Activated T-cell treated with anti-CD3 and anti-CD28 coated beads for 1 hour (primary cell): ENCODE measurements at places on chromosomes 2 and 18.

- no peak for DNase-seq
Measured at GRCh38 chr2:121211251-121211650, 73.8 kb downstream of the TFCP2L1 start.

GRCh38 chr2:171141320-171141719, 19.4 kb downstream of the TLK1 start:
- DNase-seq = no peak

DNA sequence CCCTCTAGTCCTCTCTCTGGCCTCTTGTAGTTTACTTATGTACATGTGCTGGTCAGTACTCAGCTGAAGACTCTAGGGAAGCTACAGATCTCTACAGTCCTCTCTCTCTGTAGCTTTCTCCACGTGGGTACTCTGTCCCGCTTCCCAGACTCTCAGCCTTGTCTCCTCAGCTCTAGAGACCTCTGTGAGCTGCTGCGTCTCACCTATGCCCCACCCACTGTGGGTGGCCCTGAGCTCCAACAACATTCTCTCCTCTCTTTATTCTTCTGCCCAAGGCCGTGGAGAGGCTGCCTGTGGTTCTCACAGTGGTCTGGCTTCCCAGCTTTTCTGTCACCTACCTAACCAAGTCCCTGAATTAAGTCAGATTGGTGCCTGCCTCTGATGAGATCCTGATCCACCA, 33.4 kb downstream of the MFSD6 start:
- DNase-seq = no peak

GRCh38 chr2:19933351-19933981, 31.7 kb upstream of the TTC32 start:
- DNase-seq = no peak

GRCh38 chr2:205461678-205462665, 220.3 kb upstream of the NRP2 start:
- DNase-seq = no peak

DNA sequence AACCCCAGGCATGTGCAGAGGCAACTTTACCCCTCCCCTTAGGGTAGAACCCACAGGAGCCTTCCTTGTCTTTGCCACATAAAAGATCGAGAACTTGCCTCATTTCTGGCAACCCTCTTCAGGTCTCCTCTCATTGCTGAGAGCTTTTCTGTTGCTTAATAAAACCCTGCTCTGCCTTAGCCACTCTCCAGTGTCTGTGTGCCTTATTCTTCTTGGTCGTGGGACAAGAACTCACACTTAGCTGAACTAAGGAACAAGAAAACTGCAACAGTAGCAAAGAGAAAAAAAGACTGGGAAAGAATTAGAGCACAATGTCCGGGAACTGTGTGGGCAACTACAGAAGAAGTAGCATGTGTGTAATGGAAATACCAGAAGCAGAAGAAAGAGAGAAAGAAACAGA, 56.2 kb upstream of the SMIM21 start:
- DNase-seq = no peak

DNA sequence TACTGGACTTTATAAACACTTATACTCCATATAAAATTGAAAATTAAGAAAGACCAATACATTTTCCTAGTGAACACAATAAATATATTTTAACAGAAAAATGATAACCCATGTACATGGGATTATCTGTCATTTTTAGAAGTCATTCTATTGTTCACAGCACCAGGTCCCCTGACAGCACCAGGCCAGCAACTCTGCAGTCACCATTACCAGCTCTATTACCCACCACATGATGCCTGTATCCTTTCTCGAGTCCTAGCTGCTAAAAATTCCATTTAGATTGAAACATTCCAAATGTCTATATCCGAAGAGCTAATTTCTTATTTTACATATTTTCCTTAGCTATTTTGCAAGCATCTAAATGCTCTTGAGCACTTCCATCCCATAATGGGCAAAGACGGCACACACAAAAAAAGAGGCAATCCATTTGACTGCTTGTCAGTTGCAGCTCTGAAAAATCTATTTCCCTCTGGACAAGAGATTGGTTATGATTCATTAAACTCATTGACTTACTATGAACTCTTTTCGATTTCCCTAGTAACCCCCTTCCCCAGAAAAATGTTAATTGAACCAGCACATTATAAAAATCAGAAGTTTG, 336.9 kb downstream of the RIT2 start:
- DNase-seq = no peak

DNA sequence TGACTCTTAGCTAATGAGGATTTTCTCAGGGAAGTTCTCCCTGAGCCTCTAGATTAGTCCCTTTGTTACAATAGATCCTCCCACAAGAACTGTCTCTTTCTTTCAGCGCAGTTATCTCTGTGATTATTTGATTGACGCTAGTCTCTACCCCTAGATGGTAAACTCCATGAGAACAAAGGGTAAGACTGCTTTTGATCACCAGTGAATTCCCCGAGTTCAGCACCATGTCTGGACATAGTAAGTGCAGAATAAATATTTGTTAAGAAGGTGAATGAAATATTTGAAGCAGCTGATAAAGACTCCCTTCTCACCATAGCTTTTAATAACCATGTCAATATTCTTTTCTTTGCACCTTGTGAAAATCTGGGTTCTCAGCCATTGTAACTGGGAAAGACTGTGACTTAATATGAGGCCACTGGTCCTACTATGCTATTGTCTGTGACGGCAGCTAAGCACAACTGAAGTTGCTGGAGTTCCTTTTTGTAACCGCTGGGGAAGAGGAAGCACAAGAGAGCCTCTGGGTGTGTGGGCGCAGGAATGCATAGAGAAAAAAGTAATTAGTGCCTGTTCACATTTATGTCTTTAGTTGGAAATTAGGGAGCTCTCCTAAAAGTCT, 214.7 kb downstream of the TGIF1 start:
- DNase-seq = no peak

- no peak for DNase-seq
Measured at GRCh38 chr2:182014284-182014683, 28.6 kb downstream of the PPP1R1C start.

DNA sequence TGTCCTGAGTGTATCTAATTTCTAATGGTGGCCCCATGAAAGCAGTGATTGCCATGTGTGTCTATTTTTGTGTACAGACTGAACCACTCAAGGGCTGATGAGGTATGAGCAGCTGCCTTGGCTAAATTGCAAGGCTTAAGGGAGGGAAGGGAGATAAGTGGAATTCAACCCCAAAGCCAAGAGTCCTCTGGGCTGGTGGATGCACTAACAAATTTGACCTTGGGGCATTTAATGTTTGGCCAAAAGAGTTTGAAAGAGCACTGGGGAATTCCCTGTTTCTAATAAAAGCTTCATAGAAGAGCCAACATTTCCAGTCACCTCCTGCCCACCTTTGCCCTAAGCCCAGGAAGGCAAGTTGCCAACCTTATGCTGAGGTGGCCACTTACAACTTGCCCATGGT, 172.1 kb downstream of the SETBP1 start:
- DNase-seq = no peak

GRCh38 chr2:240856151-240856980, 12.3 kb upstream of the AGXT start:
- DNase-seq = no peak

- DNase-seq = no peak
Measured at GRCh38 chr2:235144291-235144690, 192.5 kb downstream of the SH3BP4 start.

- DNase-seq = no peak
Measured at GRCh38 chr2:241019441-241020139, 21.2 kb downstream of the SNED1 start.

- DNase-seq = no peak
Measured at GRCh38 chr2:47238638-47239037, 83.5 kb upstream of the STPG4 start.

DNA sequence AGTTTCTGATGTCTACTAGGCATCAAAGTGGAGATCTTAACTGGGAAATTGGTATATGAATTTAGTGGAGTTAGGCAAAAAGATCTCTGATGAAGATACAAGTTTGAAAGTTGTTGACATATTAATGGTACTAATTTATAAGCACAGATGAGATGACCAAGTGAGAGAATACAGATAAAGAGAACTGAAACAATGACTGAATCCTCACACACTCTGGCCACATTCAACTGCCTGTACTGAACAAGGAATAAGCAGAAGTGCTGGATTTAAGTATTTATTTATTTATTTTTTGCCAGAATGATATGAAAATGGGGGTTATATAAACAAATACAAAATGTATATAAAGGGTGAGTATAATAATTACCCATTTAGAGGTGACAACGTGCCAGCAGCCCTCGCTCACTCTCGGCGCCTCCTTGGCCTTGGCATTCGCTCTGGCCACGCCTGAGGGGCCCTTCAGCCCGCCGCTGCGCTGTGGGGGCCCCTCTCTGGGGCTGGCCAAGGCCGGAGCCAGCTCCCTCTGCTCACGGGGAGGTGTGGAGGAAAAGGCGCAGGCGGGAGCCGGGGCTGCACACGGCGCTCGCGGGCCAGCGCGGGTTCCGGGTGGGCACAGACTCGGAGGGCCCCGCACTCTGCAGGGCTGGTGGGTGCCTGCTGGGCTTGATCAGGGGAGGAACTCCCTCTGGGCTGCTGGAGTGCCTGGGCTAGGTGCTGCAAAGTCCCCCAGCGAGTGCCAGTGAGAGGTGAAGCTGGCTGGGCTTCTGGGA, 1363.9 kb upstream of the CRIM1 start:
- DNase-seq = no peak

DNA sequence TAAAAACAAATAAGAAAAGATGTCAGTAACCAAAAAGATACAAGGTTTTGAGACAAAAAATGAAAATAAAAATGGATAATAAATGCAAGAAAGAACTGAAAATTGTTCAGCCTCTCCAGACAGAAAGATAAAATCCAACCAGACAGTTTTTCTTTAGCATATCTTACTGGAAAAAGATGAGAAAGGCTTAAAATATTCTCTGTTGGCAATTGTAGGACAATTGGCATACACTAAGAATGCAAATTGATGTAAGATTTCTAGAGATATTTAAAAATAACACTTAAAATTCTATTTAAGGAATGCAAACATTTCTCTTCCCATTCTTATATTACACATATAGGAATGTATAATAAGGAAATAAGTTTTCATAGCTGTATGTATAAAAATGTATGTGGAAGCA, 590.6 kb downstream of the DSC3 start:
- DNase-seq = no peak

DNA sequence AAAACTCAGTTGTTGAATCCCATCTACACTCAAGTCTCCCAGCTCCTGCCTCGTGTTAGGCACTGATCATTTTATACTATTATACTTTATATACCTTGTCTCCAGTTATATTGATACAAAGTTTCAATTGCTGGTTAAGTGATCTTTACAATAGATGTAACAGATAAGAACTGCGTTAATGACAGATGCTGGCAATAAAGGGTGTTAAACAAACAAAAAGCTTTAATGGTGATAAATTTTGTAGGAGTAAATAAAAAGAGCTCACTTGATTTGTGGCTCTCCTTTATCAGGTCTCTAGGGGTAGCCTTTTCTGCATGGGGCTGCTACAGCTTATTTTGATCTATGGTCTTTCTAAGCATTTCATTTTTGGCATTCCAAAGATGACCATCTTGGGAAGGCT, 106.9 kb upstream of the GAREM1 start:
- DNase-seq = no peak

DNA sequence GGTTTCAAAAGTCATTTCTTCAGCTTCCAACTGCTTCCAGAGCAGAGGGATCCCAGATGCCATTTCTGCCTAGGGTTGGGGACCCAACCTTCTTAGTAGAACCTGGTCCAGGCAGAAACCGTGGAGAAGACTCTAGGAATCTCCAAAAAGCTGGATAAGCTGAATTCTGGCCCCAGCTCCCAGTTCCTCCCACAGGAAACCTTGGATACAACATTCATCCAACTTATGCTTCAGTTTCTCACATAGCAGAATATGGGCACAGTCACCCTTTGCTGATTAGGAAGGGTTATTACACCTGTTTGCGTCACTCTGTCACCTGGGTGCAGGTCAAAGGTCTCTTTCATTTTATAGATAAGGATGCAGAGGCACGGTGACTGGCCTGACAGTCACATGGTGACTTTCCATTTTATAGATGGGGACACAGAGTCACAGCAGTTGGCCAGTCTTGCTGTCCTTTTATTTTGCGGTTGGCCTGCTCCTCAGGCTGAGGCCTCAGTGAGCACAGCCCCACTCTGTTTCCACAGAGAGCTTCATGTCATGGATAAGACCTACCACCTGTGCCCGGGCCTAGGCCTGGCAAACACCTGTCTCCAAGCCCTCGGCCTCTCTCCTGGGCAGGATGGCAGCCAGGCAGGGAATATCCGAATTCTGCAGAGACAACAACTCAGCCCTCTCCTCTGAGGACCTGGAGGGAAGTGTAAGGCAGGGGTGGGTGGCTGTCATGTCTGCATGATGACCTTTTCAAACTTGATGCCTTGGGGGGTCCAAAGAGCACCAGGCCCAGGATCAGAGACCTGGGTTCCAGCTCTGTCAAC, 148.8 kb downstream of the SMAD7 start:
- no peak for DNase-seq

DNA sequence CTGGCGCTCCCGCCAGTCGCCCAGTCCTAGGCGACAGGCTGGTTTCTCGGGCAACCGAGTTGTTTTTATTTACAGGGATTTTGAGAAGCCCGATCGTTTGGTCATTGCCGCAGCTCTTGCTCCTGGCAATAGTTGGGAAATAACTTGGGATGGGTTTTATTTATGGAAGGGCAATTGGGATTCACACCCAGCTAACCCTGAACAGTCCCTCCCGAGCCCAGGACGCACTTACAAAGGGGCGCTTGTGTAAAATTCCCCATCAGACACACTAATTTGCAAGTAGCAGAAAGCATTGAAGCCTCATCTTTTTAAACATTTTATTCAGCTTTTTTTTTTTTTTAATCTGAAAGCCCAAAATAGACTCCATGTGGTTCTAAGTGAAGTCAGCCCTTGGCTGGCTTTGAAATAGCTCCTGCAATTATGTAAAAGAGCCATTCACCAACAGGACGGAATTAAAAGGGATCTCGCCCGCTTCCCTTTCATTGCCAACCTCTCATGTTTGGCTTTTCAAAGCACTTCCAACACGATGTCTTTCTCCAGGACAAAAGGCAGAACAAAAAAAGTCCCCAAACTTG, 3.6 kb upstream of the GBX2 start:
- DNase-seq = no peak

GRCh38 chr2:237471438-237472186, 15.4 kb upstream of the MLPH start:
- DNase-seq = no peak

DNA sequence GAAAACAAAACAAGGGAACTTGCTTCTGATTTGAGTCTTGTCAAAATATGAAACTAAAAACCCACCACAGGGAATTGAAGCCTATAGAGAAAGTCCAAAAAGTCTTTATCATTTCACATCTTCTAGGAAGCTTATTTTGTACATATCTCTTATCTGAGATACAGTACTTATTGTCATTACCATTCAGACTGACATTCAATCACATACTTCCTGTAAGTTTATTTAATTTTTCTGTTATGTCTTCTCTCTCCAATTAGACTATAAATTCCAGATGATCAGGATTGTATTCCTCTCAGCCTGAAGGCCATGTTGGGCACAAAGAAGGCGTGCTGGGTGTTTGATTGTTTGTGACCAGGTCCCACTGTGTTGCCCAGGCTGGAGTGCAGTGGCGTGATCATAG, 59.2 kb downstream of the METTL4 start:
- DNase-seq = no peak

- peak; percentile 38 for DNase-seq
Measured at GRCh38 chr2:178891265-178891958, 84.2 kb upstream of the TTN start.

- no peak for DNase-seq
Measured at GRCh38 chr18:48674758-48675351, 136.0 kb downstream of the CTIF start.

- DNase-seq = no peak
Measured at GRCh38 chr2:10398496-10398895, 49.6 kb downstream of the ODC1 start.

GRCh38 chr18:49238433-49239042, 221.9 kb downstream of the DYM start:
- DNase-seq = no peak
